ENCODE measurements at places on chromosomes 2 and 18. TPM values are rescaled to one million over a fixed set of nuclear protein-coding genes. Genes with fewer than 3 reads are reported as not detected.
A peak's percentile ranks its signal among the peaks of the same experiment; 100 is the strongest.

GRCh38 chr2:204018717-204019116, 82.2 kb downstream of the ICOS start:
- H3K27ac ChIP-seq: no peak overlapping the region
- H3K4me1 ChIP-seq: no peaks in the 10 kb centered on the region
- no peaks in the 10 kb centered on the region for H3K27me3 ChIP-seq

DNA sequence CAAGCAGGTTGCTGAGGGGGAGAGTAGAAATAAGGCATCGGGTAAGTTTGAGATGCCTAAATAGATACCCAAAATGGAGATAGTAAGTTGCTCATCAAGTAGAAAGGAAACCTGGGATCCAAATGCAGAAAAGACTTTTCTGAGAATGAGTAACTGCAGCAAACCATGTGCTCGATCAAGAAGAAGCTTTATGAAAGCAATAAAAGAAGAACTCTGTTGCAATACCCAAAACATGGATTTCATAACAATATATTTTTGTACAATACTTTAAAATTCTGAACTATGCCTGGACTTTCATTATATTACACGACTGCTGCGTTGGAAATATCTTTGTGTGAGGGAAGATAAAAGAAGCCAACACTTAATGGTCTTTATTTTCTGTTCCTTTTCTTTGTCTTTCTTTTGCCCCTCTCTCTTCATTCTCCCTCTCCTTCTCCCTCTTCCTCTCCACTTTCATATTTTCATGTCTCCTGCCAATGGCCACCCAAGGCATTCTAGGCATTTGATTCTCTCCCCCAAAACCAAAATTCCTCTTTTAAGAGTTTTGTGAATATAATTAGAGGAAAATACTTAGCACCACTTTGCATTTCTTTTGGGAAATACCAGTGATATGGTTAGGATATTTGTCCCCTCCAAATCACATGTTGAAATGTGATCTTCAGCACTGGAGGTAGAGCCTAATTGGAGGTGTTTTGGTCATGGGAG, 257.6 kb downstream of the MREG start:
- H3K27ac ChIP-seq: no peak overlapping the region
- H3K27me3 ChIP-seq: no peaks in the 10 kb centered on the region
- no peaks in the 10 kb centered on the region for H3K36me3 ChIP-seq

DNA sequence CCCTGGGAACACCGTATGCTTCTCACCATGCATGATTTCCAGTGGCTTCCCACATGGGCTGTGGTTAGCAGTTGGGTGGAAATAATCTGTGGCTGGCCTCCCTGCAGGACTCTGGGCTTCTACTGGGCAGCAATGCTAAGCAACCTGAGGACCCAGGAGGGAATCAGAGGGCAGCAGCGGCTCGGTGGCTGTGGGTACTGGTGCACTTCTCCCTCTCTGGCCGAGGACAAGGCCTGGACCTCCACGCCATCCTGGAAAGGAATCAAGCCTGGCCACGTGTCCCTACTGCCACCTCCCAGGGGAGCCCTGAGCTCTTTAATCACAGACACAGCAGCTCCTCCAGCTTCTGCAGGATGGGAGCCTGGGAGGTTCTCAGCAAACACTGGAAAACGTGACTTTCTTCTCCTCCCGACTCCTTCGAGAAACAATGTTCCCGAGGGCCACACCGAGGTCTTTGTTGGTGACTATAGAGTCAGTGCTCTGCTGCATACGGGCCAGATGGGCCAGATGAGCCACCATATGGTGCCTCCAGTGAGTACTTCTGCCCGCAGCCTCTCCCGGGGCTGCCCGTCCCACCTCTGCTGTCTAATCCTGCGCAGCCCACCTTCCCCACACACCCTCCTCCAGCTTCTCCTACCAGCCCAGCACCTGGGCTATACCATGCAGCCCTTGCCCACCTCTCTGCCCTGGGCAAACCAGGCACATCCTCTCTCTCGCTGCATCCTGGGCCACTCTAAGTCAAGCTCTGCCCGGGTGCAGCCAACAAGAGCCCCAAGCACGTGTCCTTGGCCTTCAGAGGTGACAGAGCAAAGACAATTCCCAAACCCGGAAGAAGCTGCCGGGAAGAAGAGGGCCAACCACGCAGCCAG, 42.8 kb upstream of the OTOS start:
- H3K27ac ChIP-seq: no peak overlapping the region
- H3K27me3 ChIP-seq: peaks cover 18% of the 10 kb centered on the region
- H3K36me3 ChIP-seq: no peaks in the 10 kb centered on the region
- H3K4me1 ChIP-seq: no peaks in the 10 kb centered on the region

GRCh38 chr2:43407935-43408334, 181.5 kb upstream of the ZFP36L2 start:
- H3K27ac ChIP-seq: no peak overlapping the region
- no peaks in the 10 kb centered on the region for H3K27me3 ChIP-seq

DNA sequence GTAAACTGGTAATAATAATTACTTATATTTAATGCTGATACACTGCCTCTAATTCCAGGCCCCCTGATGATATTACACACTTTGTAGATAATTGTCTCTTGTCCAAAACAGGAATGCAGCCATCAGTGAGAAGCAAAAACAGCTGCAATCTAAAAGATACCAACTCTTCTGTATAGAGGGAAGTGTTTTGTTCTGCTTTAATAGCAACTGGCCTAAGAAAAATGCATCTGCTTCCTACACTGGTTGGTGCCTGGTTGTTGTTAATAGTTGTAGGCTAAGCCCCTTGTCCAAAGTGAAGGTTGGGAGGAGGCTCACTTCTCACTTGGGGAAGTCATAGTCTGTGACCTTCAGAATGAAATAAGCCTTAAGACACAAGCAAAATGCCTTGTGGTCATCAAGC, 332.0 kb downstream of the ZNF521 start:
- H3K27ac ChIP-seq: no peak overlapping the region
- no peaks in the 10 kb centered on the region for H3K27me3 ChIP-seq
- no peaks in the 10 kb centered on the region for H3K36me3 ChIP-seq
- no peak overlapping the region for H3K4me3 ChIP-seq

The SERPINE2 gene
- total RNA-seq: 11.9 TPM

DNA sequence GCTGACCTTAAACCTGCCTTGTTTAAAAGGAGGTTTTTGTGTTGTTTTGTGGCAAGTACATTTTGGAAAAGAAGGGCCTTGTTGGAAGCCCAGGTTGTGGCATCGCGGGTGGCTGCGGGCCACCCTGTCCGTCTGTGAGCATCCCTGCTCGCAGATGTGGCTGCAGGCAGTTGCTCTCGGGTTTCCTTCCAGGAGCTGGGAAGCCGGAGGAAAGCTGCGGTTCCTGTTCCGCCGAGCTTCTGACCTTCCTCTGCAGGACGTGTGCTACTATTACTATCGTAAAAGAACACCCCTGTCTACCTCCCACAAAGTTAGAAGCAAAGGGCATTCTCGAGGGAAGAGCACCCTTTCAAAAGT, 766 bp downstream of the MFF start:
- H3K36me3 ChIP-seq: peaks cover 22% of the 10 kb centered on the region
- peak overlapping the region; percentile 96 for H3K27ac ChIP-seq
- peak overlapping the region; percentile 83 for H3K4me3 ChIP-seq

GRCh38 chr2:166410828-166411472, 35.2 kb upstream of the SCN9A start:
- H3K27me3 ChIP-seq: no peaks in the 10 kb centered on the region
- H3K27ac ChIP-seq: no peak overlapping the region
- no peak for DNase-seq

GRCh38 chr2:209472871-209473270, 49.0 kb downstream of the MAP2 start:
- H3K4me3 ChIP-seq: no peak overlapping the region
- no peak overlapping the region for H3K27ac ChIP-seq
- no peak for DNase-seq
- no peaks in the 10 kb centered on the region for H3K27me3 ChIP-seq

DNA sequence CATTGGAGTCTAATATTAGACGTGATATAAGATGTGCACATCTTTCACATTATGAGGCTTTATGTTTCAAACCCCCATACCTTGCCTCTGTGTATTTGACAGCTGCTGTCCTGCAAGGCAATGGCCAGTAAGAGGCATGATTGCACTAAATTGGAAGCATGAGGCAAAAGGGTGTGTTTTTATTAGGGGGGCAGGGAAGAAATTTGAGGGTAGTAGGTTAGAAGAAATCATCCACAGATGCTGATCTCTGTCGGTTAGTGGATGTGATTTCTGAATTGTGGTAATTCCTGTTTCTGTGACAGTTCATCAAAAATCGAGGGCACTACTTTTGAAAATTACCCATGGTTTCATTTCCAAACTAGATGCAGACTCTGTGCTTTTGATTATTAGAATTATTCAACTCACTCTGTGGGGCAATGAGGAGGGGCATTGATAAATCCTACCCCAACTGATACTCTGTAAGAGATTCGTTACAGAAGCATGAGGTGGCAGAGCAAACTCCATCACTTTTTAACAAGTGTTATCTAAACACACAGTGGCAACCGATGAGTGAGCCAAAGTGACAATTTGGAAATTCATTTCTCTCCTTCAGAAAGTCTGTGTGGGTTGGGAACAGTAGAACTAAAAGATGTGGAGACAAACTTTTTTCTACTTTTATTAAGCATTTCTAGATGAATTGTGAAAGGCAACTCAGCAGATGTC, 453.0 kb downstream of the ARHGAP15 start:
- no peaks in the 10 kb centered on the region for H3K36me3 ChIP-seq
- no peaks in the 10 kb centered on the region for H3K27me3 ChIP-seq
- DNase-seq: no peak
- H3K27ac ChIP-seq: no peak overlapping the region
- peak overlapping the region; percentile 8 for H3K4me3 ChIP-seq
- H3K4me1 ChIP-seq: no peaks in the 10 kb centered on the region

DNA sequence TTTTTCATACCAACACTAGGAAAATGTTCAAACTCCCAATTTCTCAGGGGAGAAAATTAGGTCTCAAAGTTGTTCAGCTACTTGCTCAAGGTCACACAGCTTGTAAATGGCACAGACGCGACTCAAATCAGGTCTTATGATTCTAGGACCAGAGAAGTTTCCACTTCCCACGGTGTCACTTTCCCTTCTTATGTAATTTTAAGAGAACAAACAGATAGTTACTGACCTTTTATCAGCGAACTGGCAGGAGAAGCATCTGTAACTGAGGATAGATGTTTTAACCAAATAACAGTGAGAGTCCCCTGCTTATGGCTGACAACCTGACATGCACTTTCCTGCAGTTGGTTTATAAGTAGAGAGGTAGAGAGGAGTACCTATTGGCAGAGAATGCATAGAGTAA, 2.1 kb upstream of the KCNJ3 start:
- H3K4me1 ChIP-seq: peaks cover 26% of the 10 kb centered on the region
- peaks cover 25% of the 10 kb centered on the region for H3K27me3 ChIP-seq
- H3K27ac ChIP-seq: no peak overlapping the region
- H3K4me3 ChIP-seq: no peak overlapping the region
- H3K36me3 ChIP-seq: no peaks in the 10 kb centered on the region
- DNase-seq: no peak

DNA sequence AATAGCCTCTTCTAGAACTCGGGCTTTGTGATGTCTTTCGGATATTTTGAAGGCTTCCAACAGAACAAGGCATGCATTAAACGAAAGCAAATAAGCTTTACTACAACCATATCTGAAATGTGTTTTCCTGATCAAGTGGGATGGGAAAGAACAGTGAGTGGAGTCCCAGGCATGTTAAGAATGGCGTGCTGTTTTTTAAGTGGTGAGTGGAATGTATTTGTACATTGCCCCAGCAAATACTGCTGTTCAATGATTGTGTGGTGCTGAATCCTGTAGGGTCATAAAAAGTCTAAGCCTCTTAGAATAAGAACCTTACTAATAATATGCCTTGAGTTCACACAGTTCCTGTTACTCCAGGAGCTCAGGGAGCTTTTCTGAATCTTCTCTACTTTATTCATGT, 52.5 kb downstream of the POMC start:
- no peaks in the 10 kb centered on the region for H3K27me3 ChIP-seq
- H3K4me1 ChIP-seq: no peaks in the 10 kb centered on the region
- no peak overlapping the region for H3K4me3 ChIP-seq
- no peak overlapping the region for H3K27ac ChIP-seq
- H3K36me3 ChIP-seq: no peaks in the 10 kb centered on the region

The CIB4 gene
- total RNA-seq: not detected

The CCDC102B gene
- 4.1 TPM for total RNA-seq

DNA sequence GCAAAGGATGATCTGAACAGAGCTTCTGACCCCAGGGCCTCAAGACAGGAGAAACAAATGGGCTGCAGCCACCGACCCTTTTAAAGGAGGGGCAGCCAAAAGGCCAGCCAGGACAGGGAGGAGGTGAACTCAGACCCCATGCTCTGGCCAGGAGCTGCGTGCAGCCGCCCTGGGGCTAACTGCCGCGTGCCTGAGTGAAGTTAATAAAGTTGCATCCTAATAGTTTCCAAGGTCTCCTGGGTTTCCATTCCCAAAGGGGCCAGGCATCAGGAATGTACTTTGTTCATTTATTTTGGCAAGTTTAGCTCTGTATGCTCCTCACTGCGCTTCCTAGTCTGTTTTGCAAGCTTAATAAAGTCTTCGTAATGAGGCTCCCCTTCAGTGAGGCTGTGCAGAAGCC, 60.7 kb downstream of the EN1 start:
- H3K36me3 ChIP-seq: no peaks in the 10 kb centered on the region
- no peak overlapping the region for H3K4me3 ChIP-seq
- no peak for DNase-seq
- no peak overlapping the region for H3K27ac ChIP-seq

DNA sequence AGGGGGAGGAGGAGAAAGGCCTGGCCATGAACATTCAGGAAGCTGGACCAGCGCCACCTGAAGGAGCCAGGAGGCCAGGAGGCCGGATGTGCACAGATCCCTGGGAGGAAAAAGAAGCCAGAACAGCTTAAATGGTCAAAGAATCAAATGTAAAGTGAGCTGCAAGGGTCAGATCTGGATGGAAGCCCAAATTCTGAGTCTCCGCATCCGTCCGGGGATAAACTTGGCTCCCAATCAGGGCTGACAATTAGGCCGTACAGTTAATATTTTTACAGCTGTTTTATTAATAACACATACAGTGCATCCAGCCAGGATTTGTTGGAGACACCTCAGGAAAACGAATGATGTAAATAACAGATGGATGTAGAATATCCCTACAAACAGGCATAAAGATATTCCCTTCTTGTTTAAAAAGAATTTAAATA, 495.1 kb upstream of the TCF4 start:
- no peak overlapping the region for H3K4me3 ChIP-seq
- H3K36me3 ChIP-seq: no peaks in the 10 kb centered on the region
- H3K27ac ChIP-seq: no peak overlapping the region
- no peak for DNase-seq
- H3K27me3 ChIP-seq: no peaks in the 10 kb centered on the region
- peaks cover 10% of the 10 kb centered on the region for H3K4me1 ChIP-seq

GRCh38 chr2:27078267-27079194, at the start of gene EMILIN1:
Gene EMILIN1, plus strand, starts transcription at chr2:27078615. Its CDS starts 451 bp downstream, at chr2:27079066.
- H3K36me3 ChIP-seq: peaks cover 17% of the 10 kb centered on the region
- peaks cover 79% of the 10 kb centered on the region for H3K4me1 ChIP-seq

Measured in stomach (tissue), 19 donors.